Epithelial cell of proximal tubule (primary cell): ENCODE measurements at places on chromosomes 7 and 10. TPM values are rescaled to one million over a fixed set of nuclear protein-coding genes. Genes with fewer than 3 reads are reported as not detected.

The CPA4 gene
- 19.2 and 19.6 TPM in 2 replicates for total RNA-seq

The TCERG1L gene
- total RNA-seq, result 0.29 TPM in 1 of 2 replicates, not detected in the other

DNA sequence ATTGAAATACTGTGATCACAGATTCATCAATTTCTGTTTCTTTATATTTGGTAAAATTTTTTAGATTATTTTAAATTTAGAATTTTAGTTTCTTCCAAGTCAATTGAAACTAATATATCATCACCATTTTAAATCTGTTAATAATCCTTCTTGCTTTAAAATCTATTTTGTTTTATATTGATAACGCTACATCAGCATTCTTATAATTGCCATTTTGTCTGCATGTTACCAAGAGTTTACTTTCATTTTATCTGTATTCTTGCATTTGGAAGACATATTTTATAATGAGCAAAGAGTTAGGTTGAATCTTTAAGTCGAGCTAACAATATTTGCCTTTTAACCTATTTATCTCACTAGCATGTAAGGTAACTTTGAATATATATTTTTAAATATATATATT, 890.6 kb downstream of the DNAJB9 start:
- DNase-seq, result no peak

DNA sequence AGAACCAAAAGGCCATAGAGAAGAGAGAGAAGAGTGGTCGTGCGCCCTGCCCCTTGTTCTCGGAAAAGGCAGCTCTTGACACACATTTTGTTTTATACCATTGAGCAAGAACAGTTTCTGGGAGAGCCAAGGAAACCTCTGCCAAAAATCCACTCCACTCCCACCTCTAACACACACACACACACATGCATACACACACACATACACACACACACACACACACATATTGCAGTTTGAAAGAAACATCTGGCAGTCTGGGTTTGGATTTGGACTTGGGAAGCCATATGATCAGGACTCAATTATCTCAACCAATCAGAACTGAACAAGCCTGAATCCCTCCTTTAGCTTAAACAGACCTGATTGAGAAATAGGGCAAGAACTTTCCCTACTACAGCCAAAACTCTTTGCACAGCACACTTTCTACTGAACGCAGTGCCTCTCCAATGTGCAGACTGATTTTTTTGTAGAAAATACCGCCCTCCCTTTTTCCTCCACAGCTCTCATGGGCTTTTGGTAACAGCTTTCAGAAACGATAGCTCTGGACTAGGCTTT, 484.0 kb upstream of the ZWINT start:
- no peak for DNase-seq

DNA sequence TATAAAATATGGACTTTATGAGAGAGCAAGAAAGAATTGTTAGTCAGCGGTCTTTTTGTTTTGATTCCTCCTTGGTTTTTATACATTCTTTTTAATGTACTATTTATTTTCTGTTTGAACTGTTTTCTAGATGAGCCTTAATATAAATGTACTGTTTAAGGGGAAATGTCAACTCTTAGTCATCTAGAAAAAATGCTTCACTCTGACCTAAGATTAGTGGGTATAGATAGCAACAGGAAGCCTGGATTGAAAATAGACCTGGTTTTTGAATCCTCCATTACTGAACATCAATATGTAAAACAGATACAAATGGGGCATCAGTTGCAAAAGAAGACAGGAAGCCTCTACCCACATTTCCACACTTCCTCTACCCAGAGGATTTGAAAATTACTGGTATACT, 87.8 kb downstream of the CHRM2 start:
- DNase-seq, result no peak

GRCh38 chr7:52955522-52955921, 79.9 kb upstream of the POM121L12 start:
- no peak for DNase-seq
